DMS53 (cell line): ENCODE measurements at places on chromosomes 5 and 9.

DNA sequence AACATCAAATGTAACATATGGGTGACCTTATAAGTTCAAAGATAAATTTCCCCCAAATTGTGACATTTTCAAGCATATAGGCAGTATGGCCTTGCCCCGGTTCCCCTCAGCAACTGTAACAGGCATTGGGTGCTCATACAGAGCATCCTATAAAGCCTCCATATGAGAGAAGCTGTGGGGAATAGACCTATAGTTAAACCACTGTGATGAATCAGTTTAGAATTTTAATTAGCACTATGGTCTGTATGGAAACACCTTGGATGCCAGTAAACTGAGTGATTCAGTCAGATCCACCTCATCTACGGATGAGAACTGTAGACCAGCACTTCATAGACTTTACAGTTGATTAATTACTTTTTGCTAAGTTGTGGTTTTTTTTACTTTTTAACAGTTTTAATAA lies 79.4 kb downstream of the ERCC6L2 start:
- DNase-seq = no peak

- peak; percentile 77 for DNase-seq
Measured at GRCh38 chr5:65102371-65102975, 333.7 kb downstream of the CWC27 start.

DNA sequence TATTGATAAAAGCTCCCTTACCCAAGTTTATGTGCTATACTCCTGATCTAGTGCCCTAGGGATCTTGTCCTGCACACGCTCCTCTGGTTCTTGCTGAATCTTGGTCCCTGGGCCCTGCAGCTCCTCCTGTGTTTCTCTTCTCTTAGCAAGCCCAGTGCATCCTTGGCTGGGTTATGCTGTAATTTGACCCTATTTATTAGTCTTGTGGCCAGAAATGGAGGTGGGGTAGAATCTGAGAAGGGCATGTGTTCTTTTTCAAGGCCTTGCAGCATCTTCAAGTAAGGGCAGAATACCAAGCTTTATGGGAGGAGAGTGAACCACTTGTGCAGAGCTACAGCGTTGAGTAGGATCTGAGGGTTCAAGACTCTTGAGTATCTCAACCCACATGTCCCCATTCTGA lies 366.8 kb downstream of the FAM170A start:
- DNase-seq = no peak

- peak; percentile 42 for DNase-seq
Measured at GRCh38 chr5:73388306-73388684, 60.3 kb downstream of the FOXD1 start.

DNA sequence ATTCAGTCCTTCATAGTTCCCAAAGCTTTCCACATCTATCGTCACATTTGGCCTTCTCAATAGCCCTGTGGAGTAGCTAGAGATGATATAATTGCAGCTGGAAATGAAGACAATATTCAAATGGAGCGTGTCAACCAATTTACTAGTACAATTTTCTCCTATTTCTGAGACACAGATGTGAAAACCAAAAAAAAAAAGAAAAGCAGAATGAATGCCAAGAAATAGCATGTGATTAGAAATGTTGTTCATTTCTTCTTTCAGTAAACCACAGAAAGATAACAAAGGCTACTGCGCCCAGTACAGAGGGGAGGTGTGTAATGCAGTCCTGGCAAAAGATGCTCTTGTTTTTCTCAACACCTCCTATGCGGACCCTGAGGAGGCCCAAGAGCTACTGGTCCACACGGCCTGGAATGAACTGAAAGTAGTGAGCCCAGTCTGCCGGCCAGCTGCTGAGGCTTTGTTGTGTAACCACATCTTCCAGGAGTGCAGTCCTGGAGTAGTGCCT lies 99.0 kb downstream of the MUSK start:
- no peak for DNase-seq

DNA sequence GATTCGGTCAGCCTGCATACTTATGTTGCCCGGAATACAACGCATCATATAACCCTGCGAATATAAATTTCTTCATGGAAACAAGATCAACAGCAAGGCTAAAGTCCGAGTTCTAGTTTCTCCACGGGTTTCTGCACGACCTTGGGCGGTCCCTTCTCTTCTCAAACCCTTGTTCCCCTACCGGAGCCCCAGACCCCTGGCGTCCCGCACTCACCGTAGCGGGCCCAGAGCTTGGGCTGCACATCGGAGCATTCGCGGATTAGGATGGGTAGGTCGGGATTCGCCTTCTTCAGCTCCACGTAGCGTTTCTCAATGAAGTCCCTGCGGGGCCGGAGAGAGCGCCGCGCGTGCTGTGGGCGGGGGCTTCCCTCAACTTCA lies 399 bp downstream of the NDUFA2 start:
- peak; percentile 61 for DNase-seq
